T-helper 2 cell (primary cell): ENCODE measurements at places on chromosomes 11 and 22.

- DNase-seq = no peak
Observed at GRCh38 chr11:126538071-126538470, 182.6 kb downstream of the ST3GAL4 start.

DNA sequence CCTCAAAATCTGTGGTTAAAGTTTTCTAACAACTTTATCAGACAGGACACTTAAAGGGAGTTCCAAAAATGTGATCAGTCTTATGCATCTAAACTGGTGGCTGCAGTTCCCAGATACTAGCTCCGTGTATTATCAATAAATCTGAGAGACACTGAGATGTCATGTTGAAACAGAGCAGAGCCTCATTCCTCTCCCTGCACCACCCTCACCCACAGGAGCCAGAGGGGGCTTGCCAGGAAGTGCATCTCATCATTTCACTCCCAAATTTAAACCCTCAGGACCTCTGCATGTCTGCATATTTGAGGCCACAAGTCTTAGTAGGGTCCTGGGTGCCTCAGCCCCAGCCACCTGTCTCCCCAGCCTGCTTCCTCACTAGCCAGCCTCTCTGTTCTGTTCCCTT, 167.4 kb upstream of the NTM start:
- DNase-seq = no peak

GRCh38 chr22:28172892-28173670, 254.0 kb upstream of the PITPNB start:
- DNase-seq = no peak

- DNase-seq = no peak
Observed at GRCh38 chr22:32446321-32446720, 17.9 kb downstream of the BPIFC start.

- no peak for DNase-seq
Observed at GRCh38 chr11:110962921-110963320, 250.7 kb upstream of the ARHGAP20 start.

GRCh38 chr11:124762624-124763155, 600 bp upstream of the ESAM start:
- no peak for DNase-seq

DNA sequence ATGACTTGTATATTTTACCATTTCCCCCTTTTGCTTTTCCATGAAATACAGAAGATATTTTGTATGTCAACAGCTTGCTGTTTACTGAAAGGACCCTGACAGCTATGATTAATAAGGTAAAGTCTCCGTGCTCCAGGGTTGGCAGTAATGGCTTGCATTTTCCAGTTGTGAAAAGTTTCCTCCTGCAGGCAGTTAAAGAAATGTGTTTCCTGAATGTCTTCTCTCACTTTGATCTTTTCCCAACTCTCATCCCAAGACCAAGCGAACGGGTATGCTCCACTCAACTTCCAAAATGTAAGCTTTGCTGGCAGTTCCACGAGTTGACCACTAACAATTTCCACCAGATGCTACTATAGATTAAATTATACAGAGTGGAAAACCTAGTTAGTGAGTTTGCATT, 8.9 kb downstream of the FIBIN start:
- DNase-seq = no peak

- DNase-seq = no peak
Observed at GRCh38 chr11:43267856-43268580, 43.8 kb upstream of the API5 start.

- no peak for DNase-seq
Observed at GRCh38 chr11:130426837-130427341, 1.5 kb downstream of the ADAMTS8 start.

DNA sequence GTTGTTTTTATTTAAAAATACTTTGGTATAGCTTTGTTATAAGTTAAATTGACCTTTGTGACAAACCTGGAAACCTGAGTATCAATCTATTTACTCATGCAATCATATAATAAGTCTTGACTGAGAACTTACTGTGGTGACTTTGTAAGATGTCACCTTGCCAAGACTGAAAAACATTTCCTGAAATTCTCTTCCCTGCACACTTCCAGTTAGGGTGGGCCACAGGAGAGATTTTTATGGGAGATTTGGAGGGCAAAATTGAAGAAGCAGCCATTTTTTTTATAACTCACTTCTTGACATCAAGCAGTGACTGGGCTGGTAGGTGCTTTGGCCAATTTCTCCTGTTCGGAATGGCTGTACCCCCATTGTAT, 31.4 kb upstream of the GLYAT start:
- DNase-seq = no peak

DNA sequence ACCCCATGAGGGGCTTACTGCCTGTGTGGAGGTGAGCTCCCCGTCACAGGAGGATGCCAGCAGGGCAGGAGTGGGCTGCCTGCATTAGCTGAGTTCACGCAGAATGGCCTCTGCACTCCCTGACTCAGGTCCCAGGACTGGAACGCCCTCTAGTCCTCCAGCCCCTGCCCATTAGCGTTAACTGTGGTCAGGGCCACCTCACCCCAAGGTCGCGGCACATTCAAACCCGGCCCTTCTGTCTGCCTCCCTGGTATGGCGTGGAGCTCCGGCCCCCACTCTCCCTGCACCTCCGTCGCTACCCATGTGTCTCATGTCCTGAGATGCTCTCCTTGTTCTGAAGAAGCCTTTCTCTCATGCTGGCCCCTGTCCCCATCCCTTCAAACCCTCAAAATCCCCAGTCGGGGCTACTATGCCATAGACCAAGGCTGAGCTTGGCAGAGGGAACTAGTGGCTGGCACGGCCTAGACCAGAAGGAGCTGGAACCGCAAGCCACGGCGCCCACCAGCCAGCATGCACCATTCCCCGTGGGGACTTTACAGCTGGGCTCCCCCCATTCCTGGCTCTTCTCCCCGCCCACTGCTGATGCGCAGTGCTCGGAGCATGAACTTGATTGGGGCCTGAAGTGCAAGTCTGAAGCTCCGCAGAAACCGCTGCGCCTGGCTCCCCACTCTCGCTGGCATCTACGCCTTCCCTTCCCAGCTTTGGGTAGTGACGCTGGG, 79.5 kb upstream of the RTL6 start:
- DNase-seq = no peak

GRCh38 chr22:45834241-45834640, 142.7 kb downstream of the WNT7B start:
- DNase-seq = no peak

- no peak for DNase-seq
Observed at GRCh38 chr22:45787759-45788158, 116.1 kb downstream of the ATXN10 start.

DNA sequence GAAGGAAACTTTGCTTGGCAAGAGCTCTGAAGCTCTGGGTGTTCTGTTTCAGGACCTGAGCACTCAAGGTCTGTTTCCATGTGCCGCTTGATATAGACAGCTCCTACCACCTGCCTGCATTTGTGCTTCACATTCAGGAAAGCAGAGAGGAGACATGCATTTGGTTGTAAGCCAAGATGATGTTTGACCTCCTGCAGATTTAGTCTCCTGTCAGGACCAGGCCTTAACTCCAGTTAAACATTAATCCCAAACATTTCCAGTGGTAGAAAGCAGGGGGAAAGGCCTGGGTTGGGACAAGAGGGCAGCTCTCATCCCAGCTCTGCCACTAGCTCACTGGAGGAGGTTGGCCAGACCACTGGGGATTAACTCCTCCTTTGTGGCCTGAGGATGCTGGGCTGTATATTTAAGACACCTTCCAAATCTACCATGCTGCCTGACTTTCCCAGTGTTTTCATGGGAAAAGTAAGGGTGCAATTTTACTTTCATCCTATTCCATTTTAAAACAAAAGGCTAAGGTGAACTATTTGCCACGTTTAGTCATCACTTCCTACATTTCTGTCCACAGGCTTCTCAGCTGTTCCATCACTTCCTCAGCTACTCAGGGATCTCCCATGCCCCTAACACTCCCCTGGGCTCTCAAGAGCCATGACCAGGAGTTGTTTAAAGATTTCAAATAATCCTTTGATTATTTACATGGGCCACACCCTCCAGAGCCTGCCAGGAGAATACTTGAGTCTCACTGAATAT, 80.9 kb downstream of the INSC start:
- DNase-seq = no peak

- DNase-seq = peak; percentile 50
Observed at GRCh38 chr22:43320943-43321900, 21.9 kb downstream of the SCUBE1 start.

GRCh38 chr11:111157571-111157970, 88.0 kb upstream of the POU2AF2 start:
- no peak for DNase-seq

DNA sequence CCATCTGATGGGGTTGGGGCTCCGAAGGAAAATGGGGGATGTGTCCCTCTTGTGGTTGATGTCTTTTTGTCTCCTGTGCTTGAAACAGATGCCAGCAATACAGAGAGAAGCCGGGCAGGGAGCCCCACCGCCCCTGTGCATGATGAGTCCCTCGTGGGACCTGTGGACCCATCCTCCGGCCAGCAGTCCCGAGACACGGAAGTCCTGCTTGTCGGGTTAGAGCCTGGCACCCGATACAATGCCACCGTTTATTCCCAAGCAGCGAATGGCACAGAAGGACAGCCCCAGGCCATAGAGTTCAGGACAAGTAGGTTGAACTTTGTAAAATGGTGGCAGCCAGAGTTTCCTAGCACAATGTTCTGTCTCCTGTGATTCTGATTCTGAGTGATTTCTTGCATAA, 91.7 kb upstream of the OR4B1 start:
- DNase-seq = no peak

DNA sequence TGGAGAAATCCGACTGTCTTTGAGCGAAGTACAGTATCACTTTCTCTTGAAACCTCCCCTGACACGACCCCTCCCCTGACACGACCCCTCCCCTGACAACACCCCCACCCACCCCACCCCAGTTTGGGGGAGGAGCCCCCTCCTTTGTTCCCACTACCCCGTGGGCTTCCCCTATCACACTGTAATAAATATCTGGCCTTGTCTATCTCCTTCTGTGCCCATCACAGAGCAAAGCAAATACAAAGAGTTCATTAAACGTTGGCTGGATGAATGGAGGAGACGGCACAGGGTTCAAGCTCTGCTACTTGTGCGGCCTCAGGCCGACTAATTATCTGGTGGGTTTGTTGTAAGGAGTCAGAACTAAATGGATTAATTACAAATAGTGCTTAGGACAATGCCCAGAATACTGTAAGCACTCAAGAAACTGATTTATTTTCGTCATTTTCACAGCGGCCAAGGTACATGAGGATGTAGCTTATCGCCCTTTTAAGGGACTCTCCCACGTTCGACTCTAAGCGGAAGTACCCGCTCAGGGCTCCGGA, 628 bp upstream of the GGA1 start:
- no peak for DNase-seq

- DNase-seq = no peak
Observed at GRCh38 chr11:85844439-85845123, 10.6 kb upstream of the CCDC83 start.

- DNase-seq = no peak
Observed at GRCh38 chr11:86261328-86261727, 16.8 kb downstream of the EED start.

GRCh38 chr22:46350121-46350520, 14.6 kb downstream of the TRMU start:
- DNase-seq = no peak

- DNase-seq = no peak
Observed at GRCh38 chr22:44288913-44289312, 23.8 kb downstream of the SHISAL1 start.

DNA sequence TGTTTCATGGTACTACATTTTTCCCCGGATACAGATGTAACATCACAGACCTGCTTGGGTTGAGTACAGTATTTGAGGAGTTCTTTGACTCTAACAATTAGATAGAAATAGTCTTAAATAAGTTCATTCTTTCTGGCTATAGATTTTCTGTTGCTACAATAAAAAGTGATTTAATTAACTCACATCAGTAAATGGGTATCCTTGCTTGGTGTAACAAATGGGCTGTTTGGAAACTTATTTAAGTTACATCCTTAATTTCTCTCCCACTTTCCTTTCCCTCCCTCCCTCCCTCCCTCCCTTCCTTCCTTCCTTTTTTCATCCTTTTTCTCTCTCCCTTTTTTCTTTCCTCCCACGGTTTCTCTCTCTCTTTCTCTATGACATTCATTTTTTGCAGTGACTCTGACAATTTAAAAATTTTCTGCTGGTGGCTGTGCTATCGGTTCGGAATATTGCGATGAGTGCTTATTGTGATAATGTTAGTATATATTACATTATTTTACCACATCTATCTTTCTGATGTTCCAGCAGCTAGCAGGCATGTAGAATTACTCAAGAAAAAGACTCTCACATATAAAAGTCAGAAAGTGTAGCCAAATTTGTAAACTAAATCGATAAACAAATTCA, 3.2 kb downstream of the OR51F1 start:
- DNase-seq = no peak

- no peak for DNase-seq
Observed at GRCh38 chr11:124415356-124415923, 9.2 kb downstream of the OR8B4 start.

DNA sequence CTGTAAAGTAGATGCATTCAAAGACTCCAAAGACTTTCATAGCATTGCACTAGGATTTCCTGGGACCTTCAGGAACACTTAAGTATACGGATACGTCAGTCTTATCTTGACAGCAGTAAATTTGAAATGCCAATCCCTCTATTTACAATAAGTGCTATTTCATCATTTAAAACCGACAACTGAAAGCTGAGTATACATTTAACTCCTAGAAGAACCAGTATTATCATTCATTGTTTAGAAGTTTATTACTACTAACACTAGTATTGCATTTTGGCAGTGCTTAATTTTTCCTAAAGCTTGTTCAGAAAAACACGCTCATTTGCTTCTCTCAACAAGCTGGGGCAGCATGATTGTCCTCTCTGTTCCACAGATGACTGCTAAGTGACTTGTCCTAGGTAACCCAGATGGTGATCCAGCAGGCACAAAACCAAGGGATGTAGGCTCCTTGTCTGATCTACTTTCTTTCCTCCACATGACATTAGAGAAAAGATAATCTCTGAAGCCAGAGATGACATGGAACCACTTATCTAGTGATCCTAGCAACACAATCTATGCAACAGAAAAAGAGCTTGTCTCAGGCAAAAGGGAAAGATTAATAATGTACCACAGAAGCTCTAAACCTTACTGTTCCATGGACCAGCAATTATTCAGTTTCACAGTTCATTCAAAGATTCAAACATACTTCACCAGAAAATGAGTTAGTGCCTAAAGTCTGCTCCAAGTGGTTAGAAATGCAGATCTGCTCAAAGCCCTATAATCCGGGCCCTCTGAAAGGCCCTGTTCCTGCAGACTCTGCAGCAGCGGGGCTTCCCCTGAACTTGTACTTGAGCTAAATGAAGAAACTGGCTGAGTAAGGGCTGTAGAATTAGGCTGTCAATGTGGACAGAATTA, 5.2 kb downstream of the MAML2 start:
- no peak for DNase-seq

DNA sequence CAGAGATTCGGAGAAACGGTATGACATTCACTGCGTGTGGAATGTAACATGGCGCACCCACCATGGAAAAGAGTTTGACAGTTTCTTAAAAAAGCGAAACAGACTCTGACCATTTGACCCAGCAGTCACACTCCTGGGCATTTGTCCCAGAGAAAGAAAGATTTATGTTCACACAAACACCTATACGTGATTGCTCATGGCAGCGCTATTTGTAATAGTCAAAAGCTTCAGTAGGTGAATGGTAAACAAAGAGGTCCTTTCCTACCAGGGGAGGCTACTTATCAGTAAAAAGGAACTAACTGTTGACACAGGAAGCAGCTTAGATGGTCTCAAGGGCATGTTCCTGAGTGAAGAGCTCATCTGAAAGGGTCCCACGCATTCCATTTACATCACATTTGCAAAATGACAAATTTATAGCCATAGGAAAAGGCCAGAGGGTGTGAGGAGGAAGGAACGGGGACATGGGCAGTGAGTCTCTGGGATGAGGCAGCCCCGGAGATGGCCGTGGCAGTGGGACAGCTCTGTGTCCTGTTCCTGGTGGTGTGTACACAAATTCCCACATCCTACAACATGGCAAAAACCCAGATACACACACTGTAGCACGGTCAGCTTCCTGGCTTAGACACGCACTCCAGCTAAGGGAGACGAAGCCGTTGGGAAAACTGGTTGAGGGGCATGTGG, 14.6 kb upstream of the KRTAP5-6 start:
- no peak for DNase-seq
